Omental fat pad (tissue), 4 donors: ENCODE measurements at places on chromosomes 11 and 22. TPM values are rescaled to one million over a fixed set of nuclear protein-coding genes. Genes with fewer than 3 reads are reported as not detected.

SCARF2 gene
- total RNA-seq: 17.9 TPM

TIMP3 gene
- 1,580 TPM for total RNA-seq

PKDREJ gene
- not detected for total RNA-seq

PHOX2A gene
- not detected for total RNA-seq

RAB39A gene
- 4.3 TPM for total RNA-seq

OR51B4 gene
- total RNA-seq: not detected

GGA1 gene
- total RNA-seq: 28.7 TPM

FAT3 gene
- total RNA-seq: 1.1 TPM

PTGDR2 gene
- total RNA-seq: 1.1 TPM

FXYD6 gene
- total RNA-seq: 21.5 TPM

OR51I2 gene
- not detected for total RNA-seq

TSGA10IP gene
- not detected for total RNA-seq

MMP8 gene
- 1.0 TPM for total RNA-seq

ST14 gene
- 15.6 TPM for total RNA-seq

RIMBP3C gene
- total RNA-seq: not detected

APOBEC3A gene
- total RNA-seq: 2.7 TPM

ELF5 gene
- not detected for total RNA-seq

PRR14L gene
- 29.5 TPM for total RNA-seq
